Anterior cingulate cortex (tissue), 58 donors: ENCODE measurements at places on chromosomes 16 and 17.

DNA sequence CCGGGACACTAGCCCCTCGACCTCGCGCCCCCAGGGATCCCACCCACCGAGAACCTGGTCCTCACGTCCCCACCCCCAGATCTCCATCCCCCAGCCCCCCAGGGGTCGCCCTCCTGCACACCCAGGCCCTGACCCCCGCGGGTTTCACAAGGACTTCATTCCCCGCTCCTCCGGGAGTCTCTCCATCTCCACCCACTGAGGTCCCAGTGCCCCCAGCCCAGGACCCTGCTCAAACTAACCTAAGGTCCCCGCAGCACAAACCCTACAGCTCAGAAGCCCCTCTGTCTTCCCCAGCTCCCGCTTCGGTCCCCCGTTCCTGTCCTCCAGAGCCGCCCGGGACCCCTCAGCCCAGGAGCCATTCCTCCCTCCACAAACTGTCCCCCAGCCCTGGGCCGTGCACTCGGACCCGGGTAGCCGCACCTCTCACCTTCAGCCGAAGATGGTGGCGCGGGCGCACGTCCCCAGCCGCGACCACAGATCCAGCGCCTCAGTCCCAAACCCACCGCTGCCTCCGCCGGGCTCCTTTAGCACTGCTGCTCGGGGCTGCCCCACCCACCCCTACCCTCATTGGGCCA lies at the start of gene MYH10:
TSS of gene MYH10 (minus strand) at position 499 of the 575 bp plus-strand sequence. CDS start 7,479 bp downstream, outside the sequence.
- DNase-seq, result no peak

- DNase-seq, result no peak
These were observed 45.2 kb upstream of the GSE1 start for GRCh38 chr16:85567935-85568334.

- DNase-seq, result no peak
These were observed 28.9 kb upstream of the ETV4 start for GRCh38 chr17:43574896-43575525.

DNA sequence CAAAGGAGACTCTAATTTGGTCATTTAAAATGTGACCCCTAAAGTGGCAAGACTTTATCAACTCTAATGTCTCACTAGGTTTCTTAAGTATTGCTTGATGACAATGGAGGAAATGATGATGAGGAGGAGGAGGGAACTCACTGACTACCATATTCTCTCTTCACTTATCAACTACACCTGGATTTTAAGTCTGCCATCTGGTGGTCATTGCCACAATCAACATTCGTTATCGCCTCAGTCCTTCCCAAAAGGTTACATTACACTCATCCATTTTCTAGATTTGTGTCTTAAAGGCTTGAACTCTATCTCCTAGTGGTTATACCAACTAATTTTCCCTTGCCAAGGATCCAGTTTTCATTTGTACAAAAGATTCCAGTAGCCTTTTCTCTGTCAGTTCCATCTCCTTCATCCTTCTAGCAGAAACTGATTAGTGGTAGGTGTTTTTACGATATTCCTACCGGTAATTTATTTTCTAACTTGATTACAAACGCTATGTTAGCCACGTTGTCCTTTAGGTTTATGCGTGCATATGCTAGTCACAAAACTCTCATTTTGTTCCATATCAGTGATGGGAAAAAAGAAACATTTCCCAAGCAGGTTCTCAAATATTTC lies 114.6 kb upstream of the NOG start:
- DNase-seq, result no peak

DNA sequence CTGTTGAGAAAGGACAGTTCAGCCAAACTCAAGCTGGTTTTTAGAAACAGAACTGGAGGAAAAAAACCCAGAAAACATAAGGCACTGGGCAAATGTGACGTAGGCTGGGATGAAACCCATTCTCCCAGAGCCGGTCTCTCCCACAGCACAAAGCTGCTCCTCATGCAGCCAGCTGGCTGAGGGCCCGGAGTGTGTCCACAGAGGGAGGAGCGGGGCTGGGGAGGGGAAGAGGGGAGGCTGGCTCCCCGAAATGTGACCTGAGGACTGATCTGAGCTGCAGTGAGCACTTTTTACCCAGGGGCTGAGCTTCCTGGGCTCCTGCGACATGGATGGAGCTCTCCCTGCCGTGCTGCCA lies 20.8 kb downstream of the FOXF1 start:
- DNase-seq, result peak; percentile 67

GRCh38 chr16:84483882-84484565 lies 20.4 kb downstream of the MEAK7 start:
- no peak for DNase-seq

GRCh38 chr17:32253117-32253611 lies 12.5 kb upstream of the RHBDL3 start:
- DNase-seq, result no peak

GRCh38 chr17:64355536-64356303 lies 34.9 kb downstream of the PECAM1 start:
- no peak for DNase-seq

DNA sequence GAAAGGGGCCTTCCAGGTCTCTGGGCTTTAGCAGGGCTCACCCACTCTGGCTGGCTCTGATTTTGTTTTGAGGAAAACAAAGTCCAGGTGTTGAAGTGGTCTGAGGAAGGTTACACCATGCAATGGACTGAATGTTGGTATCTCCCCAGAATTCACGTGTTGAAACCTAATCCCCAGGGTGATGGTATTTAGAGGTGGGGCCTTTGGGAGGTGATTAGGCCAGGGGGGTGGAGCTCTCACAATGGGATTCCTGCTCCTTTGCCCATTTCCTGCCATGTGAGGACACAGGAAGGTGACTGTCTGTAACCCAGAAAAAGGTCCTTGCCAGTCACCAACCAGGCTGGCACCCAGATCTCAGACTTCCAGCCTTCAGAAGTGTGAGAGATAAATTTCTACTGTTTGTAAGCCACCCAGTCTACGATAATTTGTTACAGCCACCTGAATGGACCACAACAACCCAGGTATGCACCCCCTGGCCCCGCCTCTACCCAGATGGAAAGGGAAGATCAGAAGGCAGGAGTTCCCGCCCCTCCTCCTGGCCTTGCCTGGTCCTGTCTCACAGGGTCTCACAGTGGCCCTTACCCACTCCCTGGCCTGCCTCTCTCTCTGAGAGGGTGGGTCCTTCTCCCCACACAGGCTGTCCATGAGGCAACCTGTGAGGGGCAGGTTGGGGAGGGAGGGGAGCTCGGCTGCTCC lies 32.0 kb downstream of the LRRC75A start:
- DNase-seq, result no peak

GRCh38 chr17:65947831-65948230 lies 244.1 kb downstream of the CEP112 start:
- DNase-seq, result no peak

- no peak for DNase-seq
These were observed 281.6 kb downstream of the RBFOX1 start for GRCh38 chr16:7614021-7614795.

- no peak for DNase-seq
These were observed 51.7 kb upstream of the ALDH3A2 start for GRCh38 chr17:19596869-19597268.

GRCh38 chr17:33318241-33318640 lies 25.1 kb upstream of the ASIC2 start:
- no peak for DNase-seq

DNA sequence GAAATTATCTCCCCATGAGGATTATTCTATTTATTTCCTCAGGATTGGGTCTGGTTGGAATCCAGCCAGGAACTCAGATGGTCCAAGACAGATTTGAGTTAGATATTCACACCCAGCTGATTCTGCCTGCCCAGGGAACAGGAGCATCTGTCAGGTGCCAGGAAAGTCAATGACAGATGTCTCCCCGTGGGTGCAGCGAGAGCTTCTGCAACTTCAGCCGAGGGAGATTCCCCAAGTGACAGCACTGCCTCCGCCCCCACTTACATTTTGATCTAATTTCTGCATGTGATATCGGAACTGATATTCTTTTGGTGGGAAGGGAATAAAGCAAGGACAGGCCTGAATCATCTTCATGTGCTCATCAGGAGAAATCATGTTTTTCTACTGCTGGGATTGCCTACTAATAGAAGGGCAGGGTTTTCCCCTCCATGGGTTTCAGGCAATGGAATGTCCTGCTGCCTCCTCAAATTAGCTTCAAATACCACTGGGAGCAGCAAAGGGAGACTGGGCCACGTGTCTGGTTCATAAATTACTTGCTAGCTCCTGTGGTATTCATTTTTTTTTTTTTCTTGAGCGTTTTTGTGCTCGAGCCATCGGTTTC lies 15.7 kb upstream of the DHX8 start:
- no peak for DNase-seq

DNA sequence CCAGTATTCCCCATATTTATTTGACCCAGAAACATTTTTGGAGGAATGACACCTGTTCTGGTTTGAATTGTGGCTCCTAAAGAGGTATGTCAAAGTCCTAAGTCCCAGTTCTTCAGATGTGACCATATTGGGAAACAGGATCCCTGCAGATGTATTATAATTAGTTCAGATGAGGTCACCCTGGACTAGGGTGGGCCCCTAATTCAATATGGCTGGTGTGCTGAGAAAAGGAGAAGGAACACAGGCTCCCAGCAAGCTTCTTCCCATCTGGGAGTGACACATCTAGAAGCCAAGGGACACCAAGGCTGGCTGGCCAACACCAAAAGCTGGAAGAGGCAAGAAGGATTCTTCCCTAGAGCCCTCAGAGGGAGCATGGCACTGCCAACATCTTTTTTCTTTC lies 3.8 kb upstream of the GCSH start:
- no peak for DNase-seq
